Activated CD4-positive, alpha-beta T cell treated with anti-CD3 and anti-CD28 coated beads, Interleukin-2, amount 10 ng/mL, durations not matched to agents 7 days and 5 days (primary cell): ENCODE measurements at places on chromosomes 2 and 18.
A peak's percentile ranks its signal among the peaks of the same experiment; 100 is the strongest.

- DNase-seq: no peak
Measured at GRCh38 chr2:52343010-52343409, 1311.1 kb upstream of the NRXN1 start.

- no peak for DNase-seq
Measured at GRCh38 chr2:65070172-65070830, 14.1 kb downstream of the CEP68 start.

GRCh38 chr2:232073026-232073425, 111.5 kb downstream of the DIS3L2 start:
- DNase-seq: no peak

- DNase-seq: no peak
Measured at GRCh38 chr2:113076954-113077669, 9.3 kb downstream of the IL1F10 start.

- peak; percentile 60 for DNase-seq
Measured at GRCh38 chr18:48663931-48664847, 125.4 kb downstream of the CTIF start.
